ENCODE measurements at places on chromosomes 1 and 21.

DNA sequence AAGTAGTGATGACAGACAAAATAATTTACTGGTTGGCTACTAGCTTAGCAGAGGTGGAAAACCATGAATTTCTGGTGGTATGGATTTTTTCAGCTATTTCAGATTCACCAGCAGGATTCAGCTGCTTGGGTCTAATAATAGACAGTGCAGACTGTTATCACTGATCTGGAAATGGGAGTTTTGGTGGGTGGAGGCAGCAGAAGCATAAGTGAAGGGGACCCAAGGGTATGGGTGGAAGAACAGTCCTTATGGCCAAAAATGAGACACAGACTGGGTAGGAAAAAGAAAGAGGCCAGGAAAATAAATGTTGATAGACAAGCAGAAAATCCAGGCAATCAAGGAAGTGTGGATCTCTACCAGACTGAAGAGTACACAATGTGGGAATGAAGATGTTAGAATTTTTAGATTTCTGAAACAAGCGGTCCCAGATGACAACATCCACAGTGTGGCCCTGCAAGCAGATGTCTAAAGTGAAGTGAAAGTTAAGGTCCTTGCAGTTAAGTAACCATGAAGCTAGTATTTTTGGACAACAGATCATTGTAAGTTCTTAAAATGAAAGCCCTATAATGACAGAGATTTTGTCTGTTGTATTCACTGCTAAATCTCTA lies 24.7 kb downstream of the LYST start:
- no peak for DNase-seq

GRCh38 chr21:15686506-15686905 lies 43.3 kb upstream of the USP25 start:
- DNase-seq: no peak

GRCh38 chr1:162970021-162970420 lies 99.1 kb upstream of the RGS4 start:
- DNase-seq: no peak

DNA sequence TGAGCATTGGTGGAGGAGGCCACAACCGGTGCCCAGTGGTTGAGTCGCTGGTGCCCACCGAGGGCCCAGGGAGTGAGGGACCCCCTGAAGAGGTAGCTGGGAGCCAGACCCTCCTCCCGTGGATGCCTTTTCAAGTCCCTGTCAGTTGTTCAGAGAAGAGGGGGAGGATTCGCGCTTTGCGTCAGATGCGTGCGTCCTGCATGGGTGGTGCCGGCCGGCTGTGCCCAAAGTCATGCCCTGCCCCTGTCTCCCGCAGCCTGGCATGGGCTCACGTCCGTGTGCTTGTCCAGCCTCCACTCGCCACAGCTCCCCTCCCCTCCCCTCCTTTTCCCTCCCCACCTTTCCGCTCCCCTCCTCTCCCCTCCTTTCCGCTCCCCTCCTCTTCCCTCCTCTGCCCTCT lies 45.2 kb downstream of the PRKCZ start:
- no peak for DNase-seq

DNA sequence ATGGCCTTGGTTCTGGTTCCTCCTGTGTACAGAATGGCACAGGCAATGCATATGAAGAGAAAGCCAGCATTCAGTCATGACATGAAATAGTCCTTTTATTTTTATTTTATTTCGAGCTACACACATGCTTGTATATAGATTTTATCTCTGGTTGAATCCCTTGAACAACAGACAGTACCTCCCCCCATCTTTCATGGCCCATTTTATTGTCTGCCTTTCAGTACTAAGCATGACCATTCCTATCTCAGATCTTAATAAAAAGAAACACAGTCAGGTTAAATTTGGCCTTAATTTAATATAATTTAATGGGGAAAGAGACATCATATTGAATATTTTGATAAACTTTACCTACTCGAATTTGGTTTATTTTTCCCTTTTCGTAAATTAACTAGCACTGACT lies 76.4 kb upstream of the VANGL1 start:
- DNase-seq: no peak

DNA sequence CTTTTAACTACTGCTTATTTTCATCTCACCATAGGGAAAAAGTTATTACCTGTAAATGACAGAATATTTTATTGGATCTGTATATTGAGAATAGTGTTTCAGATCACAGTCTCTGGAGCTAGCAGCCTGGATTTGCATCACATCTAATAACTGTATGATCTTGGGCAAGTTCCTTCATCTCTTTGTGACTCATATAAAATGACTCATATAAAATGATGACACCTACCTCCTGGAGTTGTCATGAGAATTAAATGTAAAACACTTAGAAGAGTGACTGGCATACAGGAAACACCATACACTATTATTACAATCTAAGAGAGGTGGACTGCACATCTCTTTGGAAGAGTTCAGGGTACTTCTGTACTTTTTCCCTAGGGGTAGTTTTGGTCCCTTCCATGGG lies 421.3 kb downstream of the NEGR1 start:
- no peak for DNase-seq

GRCh38 chr1:244217711-244218110 lies 166.6 kb downstream of the ZBTB18 start:
- DNase-seq: no peak

DNA sequence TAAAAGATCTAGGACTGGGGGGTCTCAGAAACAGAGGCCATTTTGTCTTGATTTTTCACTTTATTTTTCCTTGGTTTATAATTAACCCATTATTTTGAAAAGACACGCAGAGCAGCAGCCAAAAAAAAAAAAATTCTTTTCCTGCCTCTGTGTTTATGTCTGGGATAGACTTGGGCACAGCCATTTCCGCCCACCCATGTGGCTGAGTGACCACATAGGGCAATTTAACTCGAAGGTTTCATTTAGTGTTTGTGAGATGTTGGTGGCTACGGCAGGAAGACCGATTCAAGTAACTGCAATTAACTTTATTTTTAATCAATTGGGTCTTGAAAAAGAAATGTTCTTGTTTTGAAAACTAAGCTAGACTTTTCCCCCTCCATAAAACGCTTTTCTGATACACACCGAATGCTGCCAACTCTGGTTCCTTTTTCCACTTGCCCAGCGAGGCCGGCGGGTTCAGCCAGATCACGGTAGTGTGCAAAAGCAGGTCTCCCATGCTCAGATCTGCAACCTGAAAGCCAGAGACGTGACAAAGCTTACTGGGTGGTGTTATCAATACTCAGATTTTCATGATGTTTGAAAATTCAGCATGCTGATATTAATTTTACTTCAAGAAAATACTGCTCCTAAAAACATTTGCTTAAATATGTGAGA lies 97.4 kb upstream of the KRTAP19-8 start:
- DNase-seq: no peak

DNA sequence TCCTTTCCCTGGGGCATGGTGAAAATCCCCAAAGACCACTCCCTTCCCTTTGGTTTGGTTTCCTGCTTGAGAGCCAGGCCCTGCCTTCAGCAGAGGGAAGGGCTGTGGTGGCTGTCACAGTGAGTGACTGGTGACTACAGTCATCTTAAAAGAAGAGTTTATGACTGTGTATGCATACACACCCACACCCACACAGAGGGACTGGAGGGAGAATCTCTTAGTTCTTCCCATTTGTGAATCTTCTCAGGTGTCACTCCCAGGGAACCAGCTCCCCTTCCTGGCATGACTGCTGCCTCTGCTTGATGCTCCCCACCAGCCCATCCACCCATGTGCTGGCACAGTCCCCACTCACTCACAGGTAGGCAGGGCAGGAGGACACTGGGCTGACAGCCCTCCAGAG lies 3.9 kb upstream of the KCNA2 start:
- no peak for DNase-seq

DNA sequence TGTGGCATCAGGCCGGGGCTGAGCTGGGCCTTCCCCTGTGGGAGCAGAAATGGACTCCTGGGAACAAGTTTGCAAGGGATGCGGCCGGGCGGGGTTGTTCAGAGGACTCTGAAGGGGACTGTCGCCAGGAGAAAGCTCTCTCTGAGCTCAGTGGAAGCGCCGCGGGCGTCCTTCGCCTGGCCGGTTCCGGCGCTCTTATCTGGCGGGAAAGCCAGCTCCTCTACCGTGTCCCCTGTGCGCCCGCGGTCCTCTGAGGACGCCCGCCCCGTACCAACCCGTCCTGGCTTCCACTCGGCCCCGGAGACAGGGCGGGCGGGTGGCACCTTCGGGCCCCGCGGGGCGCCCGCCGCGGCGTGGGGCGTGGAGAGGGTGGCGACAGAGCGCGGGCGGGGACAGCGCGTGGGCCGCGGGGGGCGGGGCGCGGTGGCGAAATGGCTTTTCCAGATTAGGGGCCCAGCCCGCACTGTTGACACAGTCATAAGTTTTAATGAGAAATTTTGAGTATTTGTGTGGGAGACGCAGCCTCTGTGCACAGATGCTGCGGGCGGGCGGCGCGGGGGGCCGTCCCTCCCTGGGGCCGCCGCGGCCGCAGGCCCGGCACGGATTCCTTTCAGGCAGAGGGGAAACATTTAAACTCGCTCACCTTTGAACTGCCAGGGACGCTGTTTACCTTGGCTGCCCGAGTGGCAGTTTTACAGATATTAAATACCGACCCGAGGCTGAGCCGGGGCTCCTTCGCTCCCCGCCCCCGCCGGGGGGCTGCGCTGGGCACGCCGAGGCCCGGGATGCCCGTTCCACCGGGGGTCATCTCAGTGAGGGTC lies 70.2 kb downstream of the FOXD2 start:
- DNase-seq: no peak

DNA sequence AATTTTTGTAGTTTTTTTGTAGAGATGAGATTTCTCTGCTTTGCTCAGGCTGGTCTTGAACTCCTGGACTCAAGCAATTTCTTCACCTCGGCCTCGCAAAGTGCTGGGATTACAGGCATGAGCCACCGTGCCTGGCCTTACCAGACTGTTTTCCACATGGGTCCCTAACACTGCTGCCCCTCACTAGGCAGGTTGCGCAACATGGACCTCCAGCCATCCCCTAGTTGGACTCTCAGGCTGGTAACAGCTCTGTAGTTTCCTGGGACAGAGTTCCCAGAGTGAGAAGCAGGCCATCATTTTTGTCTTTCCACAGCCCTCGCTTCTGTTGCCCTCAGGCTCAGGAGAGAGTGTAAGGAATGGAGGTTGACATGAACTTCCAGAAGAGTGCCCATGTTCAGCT lies 156.1 kb downstream of the CTH start:
- DNase-seq: no peak

DNA sequence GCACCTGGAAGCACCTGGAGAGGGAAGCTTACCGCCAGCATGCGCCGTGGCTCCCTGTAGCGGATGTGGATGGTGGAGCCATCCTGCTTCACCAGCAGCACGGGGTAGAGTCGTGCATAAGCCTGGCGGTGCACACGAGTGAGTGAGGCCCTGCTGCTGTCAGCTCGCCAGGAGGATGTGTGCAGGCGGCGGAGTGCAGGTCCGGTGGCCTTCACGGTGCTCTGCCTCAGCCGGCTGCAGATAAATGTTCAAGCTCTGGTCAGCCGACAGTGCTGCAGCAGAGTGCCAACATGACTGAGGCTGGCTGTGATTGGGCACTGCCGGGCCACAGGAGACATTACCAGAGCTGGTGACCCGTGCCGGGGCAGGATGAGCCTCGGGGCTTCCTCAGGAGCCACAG lies 1.5 kb downstream of the MRPL55 start:
- no peak for DNase-seq

- DNase-seq: no peak
These were observed 58.4 kb downstream of the ASH1L start for GRCh38 chr1:155504207-155504606.

- no peak for DNase-seq
These were observed 114.5 kb upstream of the C1orf21 start for GRCh38 chr1:184272175-184272866.

DNA sequence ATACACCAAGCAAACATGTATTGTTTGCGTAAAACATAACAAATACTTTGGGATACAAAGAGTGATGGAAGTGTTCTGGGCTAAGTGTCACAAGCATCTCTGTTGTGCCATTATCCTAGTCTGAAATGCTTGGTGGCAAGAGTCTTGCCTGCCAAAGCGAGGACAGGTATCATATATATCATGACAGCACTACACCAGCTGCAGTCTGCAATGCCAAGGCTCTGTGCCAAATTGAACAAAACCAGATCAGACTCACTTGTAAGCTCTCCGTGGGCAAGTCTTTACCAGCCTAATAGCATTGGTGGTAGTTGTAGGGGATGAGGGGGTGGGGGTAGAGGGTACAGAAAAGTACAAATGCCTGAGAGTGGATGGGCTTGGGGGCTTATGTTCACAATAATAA lies 119.2 kb downstream of the RWDD3 start:
- DNase-seq: no peak

GRCh38 chr1:32339363-32339978 lies 3.4 kb upstream of the MARCKSL1 start:
- no peak for DNase-seq

GRCh38 chr1:11787251-11787803 lies 18.4 kb downstream of the MTHFR start:
- no peak for DNase-seq

- no peak for DNase-seq
These were observed 25.3 kb downstream of the YARS1 start for GRCh38 chr1:32791881-32792280.

- DNase-seq: no peak
These were observed 6.1 kb upstream of the GATAD2B start for GRCh38 chr1:153928791-153929341.

- DNase-seq: no peak
These were observed 62.1 kb downstream of the PRKCZ start for GRCh38 chr1:2112280-2112701.

DNA sequence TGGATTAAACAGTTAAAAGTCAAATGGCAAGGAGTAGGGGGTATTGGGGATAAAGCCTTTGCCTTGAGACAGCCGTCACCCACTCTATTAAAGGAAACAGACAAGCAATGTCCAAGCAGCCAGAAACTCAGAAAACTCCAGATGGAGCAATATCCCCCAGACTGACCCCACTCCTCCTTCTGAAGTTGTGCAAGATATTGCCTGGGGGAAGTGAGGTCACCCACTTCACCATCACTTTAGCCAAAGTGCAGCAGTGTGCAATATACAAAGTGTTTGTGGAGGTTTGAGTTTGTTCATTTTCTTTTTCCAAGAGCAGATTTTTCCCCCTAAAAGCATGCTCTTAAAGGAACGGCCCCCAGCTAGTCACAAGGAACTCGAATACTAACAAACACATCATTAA lies 125.1 kb downstream of the ETS2 start:
- no peak for DNase-seq

GRCh38 chr1:109805486-109806165 lies 41.9 kb upstream of the EPS8L3 start:
- no peak for DNase-seq

GRCh38 chr1:211695135-211695816 lies 19.9 kb upstream of the NEK2 start:
- no peak for DNase-seq

- DNase-seq: no peak
These were observed 4.8 kb upstream of the HRNR start for GRCh38 chr1:152228831-152229230.

DNA sequence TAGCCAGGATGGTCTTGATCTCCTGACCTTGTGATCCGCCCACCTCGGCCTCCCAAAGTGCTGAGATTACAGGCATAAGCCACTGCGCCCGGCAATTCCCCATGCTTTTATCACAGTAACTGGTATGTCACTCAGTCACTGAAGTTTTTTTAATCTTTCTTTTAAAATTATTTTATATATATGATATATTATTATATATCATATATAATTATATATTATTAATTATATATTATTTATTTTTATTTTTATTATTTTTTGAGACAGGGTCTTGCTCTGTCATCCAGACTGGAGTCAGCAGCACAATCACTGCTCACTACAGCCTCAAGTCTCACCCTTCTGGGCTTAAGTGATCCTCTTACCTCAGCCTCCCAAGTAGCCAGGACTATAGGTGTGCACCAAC lies 18.3 kb downstream of the RC3H1 start:
- DNase-seq: no peak

GRCh38 chr1:192669174-192669573 lies 33.2 kb downstream of the RGS13 start:
- DNase-seq: no peak

- no peak for DNase-seq
These were observed 145.2 kb downstream of the FOXD2 start for GRCh38 chr1:47582891-47583608.

Measured in neuronal stem cell (in vitro differentiated cells).